ENCODE measurements at places on chromosomes 11 and 22. TPM values are rescaled to one million over a fixed set of nuclear protein-coding genes. Genes with fewer than 3 reads are reported as not detected.

- no peak for DNase-seq
Observed at GRCh38 chr11:26021017-26021416, 310.9 kb upstream of the ANO3 start.

DNA sequence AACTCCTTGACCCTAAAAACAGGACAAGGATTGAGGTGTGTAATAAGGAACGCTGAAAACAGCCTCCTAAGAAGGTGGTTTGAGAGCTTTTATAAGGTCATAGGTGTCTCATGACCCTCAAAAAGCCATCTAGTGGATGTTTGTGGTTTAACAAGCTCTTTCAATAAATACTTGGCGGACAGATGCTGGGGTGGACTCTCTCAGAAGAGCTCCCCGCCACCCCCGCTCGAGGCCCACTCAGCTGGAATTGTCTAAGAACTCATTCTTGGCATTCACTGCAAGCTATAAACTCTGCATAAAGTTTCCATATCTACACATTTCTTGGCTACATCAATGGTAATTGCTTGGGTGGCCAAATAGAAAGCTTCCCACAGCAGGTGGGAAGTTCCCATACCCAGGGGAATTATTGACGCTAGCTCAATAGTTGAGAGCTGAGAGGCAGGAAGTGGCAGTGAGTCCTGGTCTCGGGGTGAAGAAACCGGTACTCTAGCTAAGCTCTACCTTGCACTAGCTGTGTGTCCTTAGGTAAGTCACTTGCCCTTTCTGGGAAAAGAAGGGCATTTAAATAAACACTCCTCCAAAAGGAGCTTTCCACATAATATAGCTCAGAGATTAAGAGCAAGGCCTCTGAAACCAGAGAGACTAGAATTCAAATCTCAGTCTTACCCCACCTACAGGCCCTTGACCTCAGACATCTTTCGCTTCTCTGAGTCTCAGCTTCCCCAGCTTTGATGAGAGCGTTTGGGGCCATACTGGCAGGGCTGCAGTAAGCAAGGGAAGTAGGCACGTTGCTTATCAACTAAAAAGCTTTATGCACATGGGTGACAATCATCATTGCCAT is 6.4 kb downstream of the MS4A15 start:
- no peak for DNase-seq

- no peak for DNase-seq
Observed at GRCh38 chr11:60966890-60967289, 4.6 kb upstream of the CD6 start.

GRCh38 chr22:49838771-49839717 is 11.4 kb upstream of the BRD1 start:
- DNase-seq: peak; percentile 75

DNA sequence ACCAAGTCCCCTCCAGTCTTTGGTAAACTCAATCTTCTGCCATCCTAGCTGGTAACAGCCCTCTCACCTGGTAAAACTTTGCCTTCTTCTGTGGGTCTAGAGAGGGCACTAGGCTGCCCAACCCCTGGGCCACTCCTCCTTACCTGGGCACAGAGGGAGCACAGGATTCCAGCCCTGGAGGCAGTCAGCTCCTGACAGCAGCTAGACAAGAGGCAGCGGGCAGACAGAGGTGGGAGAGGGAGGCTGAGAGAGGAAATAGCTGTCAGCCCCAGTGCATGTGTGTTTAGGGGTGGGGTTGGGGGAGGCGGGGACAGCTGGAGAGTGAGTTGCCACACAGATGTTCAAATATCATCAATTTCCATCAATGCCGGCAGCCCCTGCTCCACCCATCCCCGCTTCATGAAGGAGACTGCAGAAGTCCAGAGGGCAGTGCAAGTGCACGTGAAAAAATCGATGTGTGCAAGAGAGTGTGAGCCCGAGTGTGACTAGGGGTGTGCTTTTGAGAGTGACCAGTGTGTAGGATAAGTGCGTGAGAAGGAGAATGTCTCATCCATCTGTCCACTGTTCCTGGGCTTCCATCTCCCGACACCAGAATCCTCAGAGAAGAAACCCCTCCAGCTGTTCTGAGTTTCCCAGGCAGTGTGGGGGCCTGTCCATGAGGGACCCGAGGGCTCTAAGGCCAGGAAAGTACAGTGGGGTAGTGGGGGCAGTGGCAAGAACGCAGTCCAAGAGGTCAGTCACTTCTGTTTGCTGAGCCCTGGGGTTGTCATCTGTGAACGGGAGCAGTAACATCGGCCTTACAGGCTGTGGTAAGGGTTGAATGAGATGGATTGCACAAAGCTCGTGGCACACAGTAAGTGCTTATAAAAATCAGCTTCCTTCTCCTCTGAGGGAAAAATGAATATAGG is at the start of gene PTGDR2:
PTGDR2 (minus strand) TSS at position 225 of the 908 bp plus-strand sequence. CDS start 2,228 bp downstream, outside the sequence.
- DNase-seq: peak; percentile 57

DNA sequence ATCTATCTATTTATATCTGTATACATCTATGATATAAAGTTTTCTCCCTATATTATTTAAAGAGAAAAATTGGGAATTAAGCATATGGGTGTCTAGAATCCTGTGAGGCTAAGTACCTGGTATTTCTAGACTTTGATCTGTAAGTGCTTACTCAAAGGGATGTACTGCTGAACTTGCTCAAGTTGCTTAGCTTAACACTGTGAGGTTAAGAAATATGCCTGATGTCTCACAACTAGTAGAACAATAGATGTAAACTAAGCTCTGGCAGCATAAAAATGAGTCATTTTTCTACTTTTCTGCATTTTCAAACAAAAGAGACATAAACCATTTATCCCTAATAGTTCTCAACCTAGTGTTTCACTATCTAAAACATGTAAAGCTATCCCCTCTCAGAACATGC is 744.4 kb upstream of the ANO3 start:
- DNase-seq: no peak

GRCh38 chr11:46273511-46274205 is 3.8 kb upstream of the CREB3L1 start:
- no peak for DNase-seq

- peak; percentile 61 for DNase-seq
Observed at GRCh38 chr11:457111-457760, 7.2 kb downstream of the PTDSS2 start.

GRCh38 chr11:126336671-126337101 is 18.8 kb upstream of the ST3GAL4 start:
- DNase-seq: peak; percentile 63

- DNase-seq: no peak
Observed at GRCh38 chr11:116989184-116989583, 109.0 kb downstream of the SIK3 start.

GRCh38 chr11:75667255-75667830 is 1.5 kb downstream of the MAP6 start:
- DNase-seq: no peak

GRCh38 chr22:17872471-17872870 is 98.2 kb upstream of the BID start:
- DNase-seq: no peak

- no peak for DNase-seq
Observed at GRCh38 chr22:23259916-23260644, 79.8 kb downstream of the BCR start.

DNA sequence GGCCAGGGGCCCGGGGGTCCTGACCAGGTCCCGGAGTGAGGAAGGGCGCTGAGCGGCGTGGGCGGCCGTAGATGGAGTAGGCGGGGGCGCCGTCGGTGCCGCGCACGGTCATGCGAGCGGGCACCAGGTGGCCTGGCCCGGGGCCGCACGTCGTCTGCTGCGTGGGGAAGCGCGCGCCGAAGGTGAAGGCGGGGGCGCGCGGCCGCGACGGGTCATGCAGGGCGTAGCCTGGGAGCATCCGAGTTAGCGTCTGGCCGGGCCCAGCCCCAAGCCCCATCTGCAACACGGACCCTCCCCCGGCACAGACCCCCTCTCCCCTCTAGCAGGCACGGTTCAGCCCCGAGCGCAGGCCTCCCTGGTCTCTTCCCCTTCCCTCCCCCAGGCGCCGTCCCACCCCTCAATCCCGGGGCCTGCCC is 1.7 kb upstream of the TYMP start:
- DNase-seq: peak; percentile 86

- DNase-seq: no peak
Observed at GRCh38 chr11:114501901-114502300, 57.8 kb downstream of the NXPE1 start.

DNA sequence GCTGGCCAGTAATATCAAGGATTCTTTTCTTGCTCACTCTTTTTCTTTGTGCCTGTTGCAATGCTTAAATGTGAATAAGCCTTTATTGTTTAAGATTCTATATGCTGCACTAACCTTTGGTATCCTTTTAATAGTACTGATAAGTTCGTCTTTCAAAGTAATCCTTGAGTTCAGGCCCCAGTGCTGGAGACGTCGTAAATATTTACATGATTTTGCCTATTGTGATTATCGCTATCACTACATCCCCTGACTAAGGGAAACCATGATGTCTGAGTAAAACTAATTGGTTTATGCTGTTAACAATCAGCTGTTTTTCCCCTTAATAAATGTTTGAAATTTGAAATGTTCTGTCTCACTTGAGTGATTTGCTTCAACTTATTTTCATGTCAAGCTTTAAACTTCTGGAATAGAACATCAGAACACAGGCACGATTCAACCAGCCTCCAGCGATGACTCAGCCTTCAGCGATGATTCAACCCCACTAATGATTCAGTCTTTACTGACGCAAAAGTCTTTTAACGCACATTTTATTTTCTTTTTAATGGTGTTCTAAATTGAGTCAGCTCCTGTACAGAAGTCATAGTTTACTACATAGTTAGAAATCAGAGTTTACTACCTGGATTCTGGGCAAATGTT is 3.9 kb downstream of the HTATIP2 start:
- peak; percentile 76 for DNase-seq

GRCh38 chr11:379205-380094 is 10.2 kb downstream of the B4GALNT4 start:
- no peak for DNase-seq

- no peak for DNase-seq
Observed at GRCh38 chr11:123671534-123671933, 17.1 kb upstream of the SCN3B start.

PTPRCAP gene
- total RNA-seq: 4.8 TPM

SCN2B gene
- not detected for total RNA-seq

HSPA8 gene
- 888 TPM for total RNA-seq

PRODH gene
- total RNA-seq: 1.0 TPM

OR2D2 gene
- total RNA-seq: not detected

P2RX6 gene
- total RNA-seq: 0.72 TPM

CCDC157 gene
- total RNA-seq: 0.87 TPM

ZC3H7B gene
- 34.8 TPM for total RNA-seq

TRIM34 gene
- 9.2 TPM for total RNA-seq

LRP4 gene
- 8.6 TPM for total RNA-seq

Data from aorta (tissue), 5 donors.